ENCODE measurements at places on chromosomes 2 and 18.
A peak's percentile ranks its signal among the peaks of the same experiment; 100 is the strongest.

DNA sequence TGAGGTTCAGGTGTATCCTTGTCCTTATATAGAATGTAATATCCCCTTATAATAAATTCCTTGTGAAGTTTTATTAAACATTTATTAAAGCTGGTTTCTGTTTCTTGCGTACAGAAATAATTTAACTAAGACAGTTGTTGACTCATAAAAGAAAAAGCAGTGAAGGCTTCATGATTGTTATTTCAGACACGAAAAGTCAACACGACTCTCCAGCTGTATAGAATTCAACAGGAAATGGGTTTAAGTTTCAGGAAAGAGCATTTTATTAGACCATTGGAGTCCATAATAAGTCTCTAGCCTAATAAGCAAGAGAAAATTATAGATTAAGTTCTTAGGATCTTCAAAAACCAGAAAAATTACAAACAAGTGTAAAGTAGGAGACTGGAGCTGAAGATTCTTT, 62.2 kb downstream of the KCNE4 start:
- DNase-seq = no peak

DNA sequence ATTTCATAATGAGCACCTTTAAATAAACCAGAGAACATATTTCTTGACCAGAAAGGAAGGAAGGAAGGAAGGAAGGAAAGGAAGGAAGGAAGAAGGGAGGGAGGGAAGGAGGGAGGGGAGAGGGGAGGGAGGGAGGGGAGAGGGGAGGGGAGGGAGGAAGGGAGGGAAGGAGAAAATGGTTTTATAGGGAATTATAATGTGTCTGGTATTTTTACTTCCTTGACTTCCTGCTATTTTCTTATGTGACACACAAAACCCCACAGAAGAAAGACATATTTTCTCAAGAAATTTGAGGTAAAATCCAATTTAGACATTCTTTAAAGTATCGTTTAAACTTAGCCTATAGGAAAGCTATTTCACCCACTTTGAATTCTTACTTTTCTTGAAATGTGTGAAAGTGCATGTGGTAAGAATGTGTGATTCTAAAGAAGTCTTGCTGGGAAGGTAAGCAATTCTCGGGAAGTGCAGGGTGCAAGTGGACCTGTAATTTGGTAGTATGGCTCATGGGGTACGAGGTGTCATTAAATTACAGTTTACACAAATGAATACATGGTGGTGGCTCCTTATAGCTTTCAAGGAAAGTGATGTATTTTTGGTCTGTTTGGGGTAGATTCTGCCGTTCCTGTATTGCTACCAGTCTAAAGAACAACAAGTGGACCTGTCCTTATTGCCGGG, 18.0 kb downstream of the RNF125 start:
- no peak for DNase-seq

GRCh38 chr2:35428548-35428947, 927.0 kb upstream of the CRIM1 start:
- DNase-seq = no peak

DNA sequence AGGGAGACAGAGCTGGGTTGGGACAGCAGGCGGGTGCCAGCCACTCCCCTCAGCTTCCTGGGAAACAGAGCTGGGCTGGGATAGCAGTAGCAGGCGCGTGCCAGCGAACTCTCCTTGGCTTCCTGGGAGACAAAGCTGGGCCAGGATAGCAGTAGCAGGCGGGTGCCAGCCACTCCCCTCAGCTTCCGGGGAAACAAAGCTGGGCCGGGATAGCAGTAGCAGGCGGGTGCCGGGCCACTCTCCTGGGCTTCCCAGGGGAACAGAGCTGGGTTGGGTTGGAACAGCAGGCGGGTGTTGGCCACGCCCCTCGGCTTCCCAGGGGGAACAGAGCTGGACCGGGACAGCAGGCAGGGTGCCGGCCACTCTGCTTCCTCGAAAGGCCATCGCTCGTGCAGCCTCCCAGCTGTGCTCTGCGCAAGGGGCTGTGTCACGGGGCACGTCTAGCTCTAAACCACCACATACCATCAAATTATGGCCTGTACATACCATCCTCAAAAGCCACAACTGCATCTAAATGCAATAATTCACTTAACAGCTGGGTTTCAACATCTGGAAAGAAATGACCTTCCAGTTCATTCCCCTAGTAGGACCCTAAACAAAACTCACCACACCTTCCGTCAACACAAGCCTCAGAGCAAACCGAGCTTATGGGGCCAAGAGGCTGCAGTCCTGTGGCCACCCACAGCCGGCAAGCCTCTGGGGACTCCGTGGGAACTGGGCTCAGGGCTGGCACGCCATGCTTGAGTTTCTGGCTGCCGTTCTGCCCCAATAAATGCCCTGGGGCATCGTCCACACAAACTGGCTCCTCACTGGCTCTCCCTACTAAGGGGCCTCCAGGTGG, 228.3 kb downstream of the TWIST2 start:
- no peak for DNase-seq

DNA sequence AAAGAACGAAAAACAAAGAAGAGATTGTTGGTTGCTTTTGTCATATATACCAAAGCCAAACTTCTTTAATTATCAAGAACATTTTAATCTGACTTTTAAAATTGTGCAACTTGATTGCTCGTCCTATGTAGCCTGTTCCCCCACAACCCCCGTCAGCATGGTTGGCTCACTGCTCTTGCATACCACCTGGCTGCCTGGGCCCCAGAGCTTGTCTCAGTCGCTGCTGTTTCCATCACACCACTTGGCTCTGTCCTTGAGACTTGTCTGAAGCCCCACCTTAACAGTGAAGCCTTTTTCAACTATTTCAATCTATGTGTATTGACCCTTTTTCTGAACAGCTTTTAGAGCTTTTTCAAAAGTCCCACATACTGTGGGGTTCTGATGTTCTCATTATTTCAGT, 270.8 kb downstream of the ZNF407 start:
- DNase-seq = no peak

GRCh38 chr2:128442891-128443302, 124.2 kb upstream of the HS6ST1 start:
- no peak for DNase-seq

- no peak for DNase-seq
Observed at GRCh38 chr2:28096421-28096820, 205.9 kb downstream of the BABAM2 start.

DNA sequence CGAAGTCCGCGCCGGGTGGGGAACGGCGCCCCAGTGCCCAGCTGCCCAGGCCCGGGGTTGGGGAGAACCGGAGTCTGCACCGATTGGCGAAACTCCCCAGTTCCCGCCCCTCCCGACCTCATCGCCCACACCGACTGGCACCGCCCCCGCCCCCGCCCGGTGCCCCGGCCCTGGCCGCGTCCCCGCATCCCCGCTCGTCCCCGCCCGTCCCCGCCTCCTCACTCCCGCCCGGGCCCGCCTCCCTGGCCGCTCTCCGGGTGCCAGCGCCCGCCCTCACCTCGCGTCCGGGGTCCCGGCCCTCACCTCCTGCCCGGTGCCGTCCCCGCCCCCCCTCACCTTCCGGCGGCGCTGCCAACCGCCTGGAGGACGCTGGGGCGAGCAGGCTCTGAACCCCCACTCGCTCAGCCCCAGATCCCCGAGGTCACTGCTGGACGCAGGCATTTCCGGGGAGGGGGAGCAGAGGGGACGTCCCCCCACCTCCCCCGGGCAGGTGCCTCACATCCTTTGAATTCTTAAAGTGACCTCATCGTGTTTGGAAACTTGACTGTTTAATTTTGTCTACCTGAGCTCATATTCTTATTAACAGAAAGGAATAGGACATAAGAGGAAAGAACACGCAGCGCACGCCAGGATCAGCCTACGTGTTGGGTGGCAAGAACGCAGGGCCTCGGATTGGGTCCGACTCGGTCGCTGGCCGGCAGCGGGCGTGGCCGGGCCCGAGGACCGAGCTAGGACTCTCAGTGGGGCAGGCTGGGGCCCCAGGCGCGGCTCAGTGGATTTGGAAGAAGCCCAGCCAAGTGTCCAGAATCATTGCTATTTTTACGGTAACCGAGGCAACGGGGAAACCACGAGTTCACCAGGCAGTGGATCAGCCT, at the start of gene FAM110C:
Gene FAM110C (minus strand): TSS at position 35 of the 875 bp plus-strand sequence. CDS start 120 bp downstream, outside the sequence.
- no peak for DNase-seq

GRCh38 chr2:73028841-73029240, 42.7 kb downstream of the SFXN5 start:
- DNase-seq = peak; percentile 29

DNA sequence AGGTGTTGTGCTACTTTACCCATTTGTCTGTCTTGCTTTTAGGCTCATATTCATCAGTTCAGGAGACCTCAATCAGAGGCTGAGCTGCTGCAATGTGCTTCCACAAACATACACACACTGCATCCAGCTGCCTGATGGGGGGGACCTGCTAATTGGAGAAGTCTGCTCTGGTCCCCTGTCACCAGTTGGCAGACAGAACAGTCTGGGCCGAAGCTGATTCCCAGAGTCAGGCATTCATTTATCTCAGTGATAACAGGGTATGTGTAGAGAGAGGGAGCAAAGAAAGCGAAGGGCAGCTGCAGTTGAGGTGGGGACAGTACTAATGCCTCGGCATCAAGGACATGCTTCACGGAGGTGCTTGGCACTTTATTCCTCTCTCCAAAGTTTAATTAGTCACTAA, 584.3 kb upstream of the PIK3C3 start:
- no peak for DNase-seq

DNA sequence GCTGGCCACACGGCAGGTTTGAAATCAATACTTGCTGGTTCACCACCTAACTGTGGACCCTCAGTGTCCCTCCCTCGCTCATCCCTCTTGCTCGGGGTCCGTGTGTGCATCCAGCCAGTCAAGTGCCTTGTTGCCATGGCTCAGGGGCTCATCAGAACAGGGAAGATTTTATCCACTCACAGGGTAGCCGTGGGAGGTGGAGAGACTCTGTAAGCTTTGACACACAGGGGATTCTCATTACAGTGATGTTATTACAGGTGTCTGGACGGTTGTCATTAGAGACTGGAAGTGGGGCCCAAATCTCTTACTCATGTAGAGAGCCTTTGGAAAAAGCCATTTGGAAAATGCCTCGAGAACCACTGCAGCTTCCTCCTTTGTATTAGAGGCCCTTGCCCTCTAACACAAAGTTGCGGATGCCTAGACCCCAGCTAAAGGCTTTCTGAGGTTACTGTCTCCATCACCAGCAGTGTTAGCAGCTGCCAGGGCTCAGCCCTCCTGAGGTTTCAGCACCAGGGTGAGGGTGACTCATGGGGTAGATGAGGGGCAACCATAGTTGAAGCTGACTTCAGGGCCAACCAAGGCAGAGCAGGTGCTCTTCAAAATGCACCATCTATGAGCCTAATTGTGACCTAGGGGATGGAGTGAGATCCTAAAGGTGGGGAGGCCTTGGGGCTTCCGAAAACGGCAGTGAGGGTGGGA, 195.6 kb downstream of the CLIP4 start:
- DNase-seq = no peak

- DNase-seq = no peak
Observed at GRCh38 chr2:40197121-40197520, 254.8 kb downstream of the SLC8A1 start.

- DNase-seq = no peak
Observed at GRCh38 chr2:127425540-127426490, 7.6 kb downstream of the PROC start.

- DNase-seq = no peak
Observed at GRCh38 chr2:232574674-232575403, 24.4 kb downstream of the EIF4E2 start.

DNA sequence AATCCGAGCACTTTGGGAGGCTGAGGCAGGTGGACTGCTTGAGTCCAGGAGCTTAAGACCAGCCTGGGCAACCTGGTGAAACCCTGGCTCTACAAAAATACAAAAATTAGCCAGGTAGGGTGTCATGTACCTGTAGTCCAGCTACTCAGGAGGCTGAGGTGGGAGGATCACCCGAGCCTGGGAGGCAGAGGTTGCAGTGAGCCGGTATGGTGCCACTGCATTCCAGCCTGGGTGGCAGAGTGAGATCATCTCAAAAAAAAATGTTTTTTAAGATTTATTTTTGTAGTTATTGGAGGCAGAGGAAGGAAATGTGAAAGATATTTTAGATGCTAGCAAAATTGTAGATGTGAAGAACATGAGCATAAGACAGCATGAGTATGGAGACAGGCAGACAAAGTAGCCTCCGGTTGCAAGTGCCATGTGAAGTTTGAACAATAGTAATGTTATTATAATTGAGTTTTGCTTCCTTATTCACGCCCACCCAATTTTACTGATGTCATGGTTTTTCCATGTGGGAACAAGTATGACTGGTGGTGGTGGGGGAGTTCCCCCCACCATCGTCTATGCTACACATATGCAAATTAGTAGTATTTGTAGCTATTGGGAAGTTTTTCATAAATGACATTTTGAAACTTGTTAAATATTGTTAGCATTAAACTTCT, 18.0 kb downstream of the REL start:
- DNase-seq = no peak

GRCh38 chr18:3014503-3015203, 1.7 kb upstream of the LPIN2 start:
- DNase-seq = no peak

DNA sequence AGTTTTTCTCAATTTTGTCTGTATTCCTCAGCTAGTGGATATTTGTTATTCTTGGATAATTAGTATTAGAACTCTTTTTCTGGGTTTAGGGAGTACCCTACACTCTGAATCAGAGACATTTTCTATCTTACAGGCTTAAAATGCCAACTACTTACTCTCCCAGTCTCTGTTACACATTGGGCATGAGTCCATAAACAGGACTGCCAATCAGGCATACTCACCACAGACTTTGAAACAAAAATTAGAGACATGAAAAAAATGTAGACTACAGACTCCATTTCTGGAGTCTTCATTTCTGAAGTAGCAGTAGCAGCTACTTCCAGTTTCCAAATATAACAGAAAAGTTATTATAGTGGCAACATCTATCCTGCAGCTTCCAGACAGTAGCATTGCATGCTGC, 279.7 kb downstream of the MBD5 start:
- no peak for DNase-seq

DNA sequence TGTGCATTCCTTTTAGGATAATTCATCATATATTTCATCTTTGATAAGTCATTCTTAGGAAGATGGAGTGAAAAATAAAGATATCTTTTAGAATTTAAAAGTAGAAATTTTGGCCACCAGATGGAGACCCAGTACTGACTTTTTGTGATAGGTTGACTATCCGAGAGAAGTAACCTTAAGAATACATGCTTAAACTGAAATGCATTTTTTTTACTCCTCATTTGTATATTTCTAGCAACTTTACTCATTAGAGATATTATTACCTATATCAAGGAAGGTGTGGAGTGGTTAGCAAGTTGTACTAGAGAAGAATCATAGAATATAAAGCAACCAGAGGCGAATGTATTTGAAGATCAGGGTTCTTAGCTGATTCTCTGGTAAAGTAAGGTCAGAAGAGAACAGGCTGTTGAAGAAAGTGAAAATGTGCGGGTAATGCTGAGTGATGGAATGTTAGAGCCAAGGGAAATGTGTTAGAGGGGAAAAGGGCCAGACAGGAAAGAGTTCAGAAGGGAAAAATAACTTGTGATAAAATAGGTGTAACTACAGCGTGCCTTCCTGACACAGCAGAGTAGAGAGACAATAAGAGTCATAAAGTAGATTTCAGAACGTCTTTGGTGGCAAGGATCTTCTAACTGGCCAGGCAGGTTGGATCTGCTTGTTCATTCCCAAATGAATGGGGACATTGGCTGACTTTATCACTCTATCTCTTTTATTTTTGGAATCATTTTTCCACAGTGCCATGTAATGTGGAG, 52.3 kb downstream of the TDRD15 start:
- no peak for DNase-seq

- no peak for DNase-seq
Observed at GRCh38 chr2:74130211-74130995, 17.3 kb downstream of the BOLA3 start.

GRCh38 chr2:122129399-122129798, 373.9 kb downstream of the TSN start:
- no peak for DNase-seq

- no peak for DNase-seq
Observed at GRCh38 chr2:1945819-1946218, 201.5 kb upstream of the PXDN start.
